Esophagus squamous epithelium (tissue), 5 donors: ENCODE measurements at places on chromosomes 1 and 21.

DNA sequence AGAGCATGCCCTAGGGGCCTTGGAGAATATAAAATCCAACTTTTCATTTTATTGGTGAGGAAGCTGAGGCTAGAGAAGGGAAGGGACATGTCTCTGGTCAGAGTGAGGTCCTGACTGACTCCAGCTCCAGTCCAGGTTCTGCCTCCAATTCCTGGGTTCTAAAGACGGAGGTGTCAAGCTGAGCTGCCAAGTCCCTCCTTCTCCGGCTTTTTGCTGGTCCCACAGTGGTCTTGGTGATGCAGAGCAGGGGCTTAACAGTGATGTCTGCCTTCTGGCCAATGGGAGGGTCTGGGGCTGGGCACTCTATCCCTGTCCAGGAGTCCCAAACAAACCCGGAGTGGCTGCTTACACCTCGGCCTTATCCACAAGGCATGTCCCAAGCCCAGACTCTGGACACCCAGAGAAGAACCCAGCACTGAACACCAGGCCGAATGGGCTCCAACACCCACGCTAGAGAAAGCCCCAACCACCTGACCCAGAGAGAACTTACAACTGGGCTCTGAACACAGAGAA lies 104.8 kb downstream of the EBNA1BP2 start:
- no peaks in the 10 kb centered on the region for H3K36me3 ChIP-seq
- no peak overlapping the region for H3K4me3 ChIP-seq
- no peak for DNase-seq
- no peaks in the 10 kb centered on the region for H3K27me3 ChIP-seq
- no peak overlapping the region for H3K27ac ChIP-seq
- peaks cover 27% of the 10 kb centered on the region for H3K4me1 ChIP-seq

DNA sequence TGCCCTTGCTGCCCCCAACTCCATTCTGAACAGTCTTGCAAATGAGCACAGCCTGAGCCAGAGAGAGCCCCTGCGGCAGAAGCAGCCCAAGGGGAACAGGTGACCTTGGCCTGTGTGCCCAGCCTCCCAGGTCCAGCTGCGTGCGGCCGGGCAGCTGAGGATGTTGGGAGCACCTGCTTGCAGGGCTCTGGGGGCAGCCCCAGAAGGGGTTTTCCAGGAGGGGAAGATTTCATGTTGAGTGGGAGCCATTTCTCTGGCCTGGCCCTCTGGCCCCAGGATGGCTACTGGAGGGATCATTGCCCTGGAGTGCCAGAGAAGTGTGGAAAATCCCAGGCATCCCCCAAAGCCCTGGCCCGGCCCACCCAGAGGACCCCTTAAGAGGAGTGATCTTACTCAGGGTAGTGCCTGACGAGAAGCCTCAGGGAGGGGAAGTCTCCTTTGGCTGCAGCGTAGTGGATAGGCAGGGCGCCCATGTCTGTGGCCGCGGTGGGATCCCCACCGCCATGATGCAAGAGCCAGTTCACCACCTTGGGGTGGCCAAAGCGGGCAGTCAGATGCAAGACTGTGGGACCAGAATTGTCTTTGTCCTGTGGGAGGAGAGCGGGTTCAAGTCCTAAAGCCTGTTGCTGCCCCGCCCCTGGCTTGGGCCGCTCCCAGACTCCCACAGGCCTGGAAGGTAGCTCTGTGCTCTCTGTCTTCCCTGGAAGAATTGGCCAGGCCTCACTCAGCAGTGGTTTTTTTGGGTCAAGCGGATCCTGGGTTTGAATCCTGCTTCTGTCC lies 20.6 kb upstream of the RNU1-4 start:
- DNase-seq, result no peak
- no peaks in the 10 kb centered on the region for H3K36me3 ChIP-seq
- no peaks in the 10 kb centered on the region for H3K27me3 ChIP-seq
- H3K4me3 ChIP-seq, result no peak overlapping the region
- H3K27ac ChIP-seq, result no peak overlapping the region
- no peaks in the 10 kb centered on the region for H3K4me1 ChIP-seq

DNA sequence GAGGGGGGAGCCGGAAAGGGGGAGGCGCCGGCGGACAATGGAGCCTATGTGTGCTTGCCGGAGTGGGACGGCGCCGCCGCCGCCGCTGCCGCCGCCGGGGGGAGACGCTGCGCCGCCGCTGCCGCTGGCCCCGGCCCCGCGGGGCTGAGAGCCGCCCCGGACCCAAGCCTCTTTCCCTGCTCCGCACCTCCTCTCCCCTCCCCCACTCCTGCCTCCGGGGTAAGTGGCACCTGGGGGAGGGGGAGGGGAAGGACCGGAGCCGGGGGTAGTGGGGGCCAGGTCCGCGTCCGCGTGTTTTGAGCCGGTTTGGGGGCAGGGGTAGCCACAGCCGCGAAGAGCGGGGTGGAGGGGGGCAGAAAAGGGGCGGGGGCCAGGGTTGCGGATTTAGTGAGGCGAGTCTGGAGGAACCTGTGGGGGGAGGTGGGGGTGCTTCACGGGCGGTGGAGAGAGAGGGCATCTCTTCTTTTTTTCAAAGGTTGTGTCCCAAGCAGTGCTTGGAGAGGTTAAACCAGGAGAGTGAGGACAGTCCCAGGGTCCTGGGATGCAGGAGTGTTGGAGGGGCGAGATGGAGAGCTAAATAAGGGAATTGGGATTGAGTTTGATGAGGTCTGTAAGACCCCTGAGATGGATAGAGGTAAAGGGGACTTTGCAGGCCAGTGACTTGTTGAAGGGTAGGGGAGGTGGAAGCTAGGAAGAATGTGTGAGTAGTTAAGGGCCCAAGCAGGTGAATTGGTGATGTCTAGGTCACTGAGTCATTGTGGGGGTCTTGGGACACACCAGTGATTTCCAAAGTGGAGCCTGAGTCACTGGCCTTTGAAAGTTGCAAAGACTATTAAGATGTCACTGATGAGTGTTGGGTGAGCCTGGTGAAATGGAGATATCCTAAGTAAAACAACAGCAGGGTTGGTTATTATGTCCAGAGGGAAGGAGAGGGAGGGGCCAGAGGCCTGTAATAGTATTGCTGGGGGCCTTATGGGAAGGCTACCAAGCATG lies 59.1 kb downstream of the BCL9 start:
- H3K4me1 ChIP-seq, result peaks cover 11% of the 10 kb centered on the region
- peak overlapping the region; percentile 73 for H3K4me3 ChIP-seq
- peak; percentile 51 for DNase-seq
- peak overlapping the region; percentile 92 for H3K27ac ChIP-seq
- H3K36me3 ChIP-seq, result peaks cover 6% of the 10 kb centered on the region

GRCh38 chr1:46530311-46530710 lies 21.1 kb downstream of the KNCN start:
- DNase-seq, result no peak
- H3K27me3 ChIP-seq, result no peaks in the 10 kb centered on the region
- no peak overlapping the region for H3K27ac ChIP-seq
